Stimulated activated CD8-positive, alpha-beta memory T cell treated with anti-CD3 and anti-CD28 coated beads, Interleukin-4, amount 100 ng/mL, for 4 hours (primary cell): ENCODE measurements at places on chromosomes 1 and 21.

GRCh38 chr1:83717785-83718184 lies 281.1 kb downstream of the TTLL7 start:
- DNase-seq: no peak

- no peak for DNase-seq
Observed at GRCh38 chr1:10146391-10146790, 64.0 kb upstream of the KIF1B start.

GRCh38 chr1:192563129-192563528 lies 12.4 kb upstream of the RGS1 start:
- DNase-seq: no peak

- DNase-seq: no peak
Observed at GRCh38 chr1:76135835-76136234, 61.3 kb downstream of the ST6GALNAC3 start.

DNA sequence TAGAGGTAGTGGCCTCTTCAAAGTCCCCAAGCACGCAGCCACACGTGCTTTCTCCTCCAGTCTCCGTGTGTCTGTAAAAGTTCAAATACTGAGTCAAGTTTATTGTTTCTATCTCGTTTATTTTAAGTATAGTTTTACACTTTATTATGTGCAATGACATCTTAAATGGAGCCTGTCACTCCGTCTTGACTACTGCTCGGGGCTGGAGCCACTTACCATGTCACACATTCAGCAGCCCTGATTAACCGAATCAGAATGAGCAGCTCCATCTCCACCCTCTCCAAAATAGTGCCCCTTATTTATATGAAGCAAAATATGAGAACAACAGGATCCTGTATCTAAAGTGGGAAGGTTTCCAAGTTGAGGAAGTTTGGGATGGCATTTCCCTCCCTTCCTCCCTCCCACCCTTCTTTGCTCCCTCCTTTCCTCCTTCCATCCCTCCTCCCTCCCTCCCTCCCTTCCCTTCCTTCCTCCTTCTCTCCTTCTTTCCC lies 201.0 kb downstream of the PBX1 start:
- no peak for DNase-seq

DNA sequence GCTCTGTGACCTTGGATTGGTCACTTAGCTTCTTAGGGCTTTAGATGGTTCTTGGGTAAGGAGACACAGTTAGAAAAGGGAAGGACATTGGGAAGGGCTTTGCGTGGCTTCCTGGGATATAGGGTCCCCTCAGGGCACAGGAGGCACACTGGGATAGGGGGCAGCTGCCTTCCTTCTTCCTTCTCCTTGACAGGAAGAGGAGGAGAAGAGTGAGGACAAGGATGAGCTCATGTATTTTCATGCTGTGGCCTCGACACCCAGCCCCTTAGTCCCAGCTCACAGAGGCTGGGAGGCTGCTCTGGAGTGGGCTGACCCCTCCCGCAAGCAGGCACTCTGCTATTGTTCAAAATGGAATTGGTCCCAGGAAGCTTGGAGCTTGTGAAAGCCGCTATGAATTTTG lies 45.7 kb upstream of the POU3F1 start:
- DNase-seq: no peak

DNA sequence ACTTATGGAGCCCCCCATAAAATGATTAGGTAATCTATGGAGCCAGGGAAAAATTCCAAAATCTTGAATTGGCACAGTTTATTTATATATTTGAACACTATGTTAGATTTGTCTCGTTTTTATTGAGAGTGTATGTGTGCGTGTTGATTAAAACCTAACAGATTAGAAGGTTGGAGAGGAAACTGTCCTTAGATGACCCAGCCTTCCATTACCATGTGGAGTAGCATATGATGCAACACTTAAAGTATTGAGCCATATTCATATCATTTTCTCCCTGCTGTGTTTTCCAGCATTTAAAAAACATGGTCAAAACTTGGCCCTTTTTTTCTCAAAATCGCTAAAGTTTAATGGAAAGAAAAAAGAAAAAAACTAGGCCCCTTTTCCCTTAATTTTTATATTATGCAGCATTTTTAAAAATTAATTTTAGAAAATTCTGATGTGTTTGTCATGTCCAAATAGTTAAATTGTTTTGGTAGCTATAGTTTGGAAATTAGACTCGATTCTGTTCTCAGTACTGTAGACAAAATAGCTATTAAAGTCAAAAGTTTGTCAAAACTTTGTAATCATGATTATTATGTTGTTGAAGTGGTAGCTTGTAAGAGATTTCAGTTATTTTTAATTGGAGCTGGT lies 2.3 kb downstream of the LRRC8D start:
- DNase-seq: no peak

- DNase-seq: no peak
Observed at GRCh38 chr1:170544624-170545023, 12.7 kb downstream of the GORAB start.

- no peak for DNase-seq
Observed at GRCh38 chr1:28421744-28422143, 52.2 kb downstream of the PHACTR4 start.

GRCh38 chr1:18109756-18110597 lies 2.4 kb downstream of the IGSF21 start:
- DNase-seq: no peak

GRCh38 chr1:169488157-169488556 lies 2.4 kb upstream of the SLC19A2 start:
- DNase-seq: no peak

GRCh38 chr1:198483006-198483405 lies 57.5 kb downstream of the ATP6V1G3 start:
- DNase-seq: no peak

DNA sequence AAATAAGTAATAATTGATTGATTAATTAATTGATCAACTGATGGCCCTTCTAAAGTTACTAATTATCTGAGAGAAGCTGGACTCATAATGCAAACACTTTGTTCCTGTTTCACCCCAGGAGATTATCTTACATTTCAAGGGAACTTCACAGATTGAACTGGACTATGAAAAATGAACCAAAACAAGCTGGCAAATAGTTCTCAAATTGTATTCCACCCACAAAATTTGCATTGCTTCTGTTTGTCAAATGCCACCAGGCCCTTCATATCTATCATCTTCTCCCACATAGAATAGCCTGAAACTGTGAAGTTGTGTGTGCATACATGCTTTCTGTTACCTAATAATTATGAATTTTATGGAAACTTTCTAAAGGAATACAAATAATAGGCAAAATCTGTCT lies 104.0 kb downstream of the ZNF281 start:
- DNase-seq: no peak

DNA sequence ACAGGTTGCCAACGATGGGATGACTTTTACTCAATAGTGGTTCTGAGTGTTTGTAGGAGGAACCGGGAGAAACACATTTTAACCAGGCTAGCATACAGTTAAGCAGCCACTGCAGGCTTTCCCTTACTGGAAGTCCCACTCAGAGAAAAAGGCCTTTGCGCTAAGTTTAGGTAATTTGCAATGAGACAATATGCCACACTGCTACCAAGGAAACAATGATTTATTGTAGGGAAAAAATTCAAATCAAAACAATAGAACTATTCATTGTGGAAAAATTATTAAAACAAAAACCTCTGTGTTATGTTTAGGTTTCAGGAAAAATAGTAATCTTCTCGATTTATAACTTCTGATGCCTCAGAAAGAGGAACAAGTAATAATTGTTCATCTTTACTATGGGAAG lies 51.4 kb upstream of the CR2 start:
- DNase-seq: no peak

DNA sequence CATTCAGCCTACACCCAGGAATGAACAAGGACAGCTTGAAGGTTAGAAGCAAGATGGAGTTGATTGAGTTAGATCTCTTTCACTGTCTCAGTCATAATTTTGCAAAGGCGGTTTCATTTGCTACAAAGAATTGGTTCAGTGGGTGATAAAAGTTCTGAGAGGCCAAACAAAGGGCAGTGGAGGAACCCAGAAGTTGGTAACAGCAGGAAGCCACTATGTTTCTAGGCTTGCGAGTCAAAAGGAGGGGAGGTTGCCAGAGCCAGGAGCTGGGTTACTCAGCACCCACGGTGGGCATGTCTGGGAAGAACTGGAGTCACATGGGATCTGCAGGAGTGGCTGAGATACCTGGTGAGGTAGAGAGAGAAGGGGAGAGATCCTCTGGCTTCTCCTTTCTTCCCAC lies 64.2 kb upstream of the MRPS6 start:
- DNase-seq: no peak

GRCh38 chr1:195933835-195934234 lies 674.4 kb downstream of the KCNT2 start:
- no peak for DNase-seq

- no peak for DNase-seq
Observed at GRCh38 chr21:38879912-38880576, 74.3 kb downstream of the ETS2 start.

- no peak for DNase-seq
Observed at GRCh38 chr21:36804874-36805611, 106.1 kb downstream of the SIM2 start.

- no peak for DNase-seq
Observed at GRCh38 chr1:9601942-9602793, 13.5 kb downstream of the TMEM201 start.

GRCh38 chr1:4425892-4426291 lies 228.5 kb upstream of the AJAP1 start:
- DNase-seq: no peak

DNA sequence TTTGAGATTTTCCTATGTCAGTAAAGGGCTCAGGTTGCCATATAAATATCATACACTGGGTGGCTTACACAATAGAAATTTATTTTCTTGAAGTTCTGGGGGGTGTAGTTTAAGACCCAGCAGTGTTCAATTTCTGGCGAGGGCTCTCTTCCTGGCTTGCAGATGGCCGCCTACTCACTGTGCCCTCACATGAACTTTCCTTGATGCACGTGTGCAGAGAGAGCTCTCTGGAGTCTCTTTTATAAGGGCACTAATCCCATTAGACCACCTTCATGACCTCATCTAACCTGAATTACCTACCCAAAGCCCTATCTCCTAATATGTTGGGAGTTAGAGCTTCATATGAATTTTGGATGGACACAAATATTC lies 21.1 kb downstream of the TMEM51 start:
- DNase-seq: no peak

DNA sequence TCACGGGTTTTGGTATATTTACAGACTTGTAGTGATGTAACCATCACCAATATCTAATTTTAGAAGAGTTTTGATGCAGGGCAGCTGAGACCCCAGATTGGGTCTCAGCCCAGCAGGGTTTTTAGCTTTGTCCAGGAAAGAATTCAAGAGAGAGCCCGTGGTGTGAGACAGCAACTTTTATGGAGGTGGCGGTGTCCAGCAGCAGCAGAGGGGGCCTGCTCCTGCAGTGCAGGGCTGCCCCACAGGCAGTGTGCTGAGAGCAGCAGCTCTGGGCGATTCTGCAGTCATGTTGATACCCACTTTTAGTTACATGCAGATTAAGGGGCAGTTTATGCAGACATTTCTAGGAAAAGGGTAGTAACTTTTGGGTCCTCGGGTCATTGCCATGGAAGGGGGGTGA lies 1.8 kb upstream of the EPHX1 start:
- no peak for DNase-seq

- DNase-seq: no peak
Observed at GRCh38 chr1:197686702-197687355, 88.5 kb downstream of the DENND1B start.

- no peak for DNase-seq
Observed at GRCh38 chr1:240508950-240509349, 103.0 kb downstream of the GREM2 start.
